ENCODE measurements at places on chromosomes 16 and 17. TPM values are rescaled to one million over a fixed set of nuclear protein-coding genes. Genes with fewer than 3 reads are reported as not detected.

Gene EFCAB13
- total RNA-seq, result 8.5 TPM

Gene NOD2
- 1.5 TPM for total RNA-seq

Gene HS3ST4
- not detected for total RNA-seq

Gene P2RX1
- total RNA-seq, result 0.74 TPM

Gene GAST
- total RNA-seq, result not detected

Gene SPOP
- total RNA-seq, result 75.8 TPM

Gene TUFM
- 188 TPM for total RNA-seq

Gene CES1
- total RNA-seq, result 17.4 TPM

Gene SCNN1G
- total RNA-seq, result not detected

Gene UMOD
- not detected for total RNA-seq

Gene TMEM238L
- total RNA-seq, result not detected

Gene HLF
- total RNA-seq, result 56.6 TPM

Gene C16orf95
- total RNA-seq, result 3.5 TPM

Gene KRT33A
- total RNA-seq, result not detected

Gene PABPN1L
- total RNA-seq, result not detected

Gene SOCS1
- total RNA-seq, result 5.5 TPM

Gene MYBBP1A
- total RNA-seq, result 24.1 TPM

Gene TMEM106A
- total RNA-seq, result 7.0 TPM

Gene MYL4
- total RNA-seq, result 6,276 TPM

Gene DLX4
- 0.12 TPM for total RNA-seq

Gene SLC35G6
- not detected for total RNA-seq

Gene PRR29
- 0.11 TPM for total RNA-seq

Gene CLEC3A
- total RNA-seq, result not detected

Gene PRSS53
- total RNA-seq, result 1.5 TPM

Gene GRAP
- total RNA-seq, result 4.0 TPM

Gene STARD3
- total RNA-seq, result 19.2 TPM

Gene CIBAR2
- not detected for total RNA-seq

Gene C17orf107
- total RNA-seq, result 2.7 TPM

Gene SGCA
- total RNA-seq, result 150 TPM

Gene KIF2B
- total RNA-seq, result not detected

Gene DOC2A
- total RNA-seq, result 0.41 TPM

Gene G6PC1
- total RNA-seq, result not detected

Gene TRPV2
- total RNA-seq, result 7.1 TPM

Gene MYO15B
- total RNA-seq, result 94.8 TPM

Gene CACNG5
- not detected for total RNA-seq

Gene CSF3
- total RNA-seq, result 0.40 TPM

Gene TMC7
- total RNA-seq, result 0.57 TPM

Gene ABCC3
- total RNA-seq, result 5.9 TPM

Gene ZNF688
- total RNA-seq, result 16.1 TPM

Gene KRT222
- total RNA-seq, result 0.45 TPM

Gene TBC1D28
- not detected for total RNA-seq

Gene KRT24
- total RNA-seq, result not detected

Gene TSPAN10
- 0.24 TPM for total RNA-seq

Gene MT1G
- not detected for total RNA-seq

Gene KRTAP2-1
- not detected for total RNA-seq

Gene HOXB7
- total RNA-seq, result 0.80 TPM

Gene CCL7
- not detected for total RNA-seq

Gene CDT1
- 0.67 TPM for total RNA-seq

Gene GLIS2
- total RNA-seq, result 34.6 TPM

Gene TMEM235
- not detected for total RNA-seq

Gene PIK3R5
- total RNA-seq, result 5.1 TPM

Gene MYH13
- not detected for total RNA-seq

Gene CLEC19A
- total RNA-seq, result not detected

Measured in right cardiac atrium (tissue), 5 donors.